ENCODE measurements at places on chromosomes 7 and 10. TPM values are rescaled to one million over a fixed set of nuclear protein-coding genes. Genes with fewer than 3 reads are reported as not detected.

DNA sequence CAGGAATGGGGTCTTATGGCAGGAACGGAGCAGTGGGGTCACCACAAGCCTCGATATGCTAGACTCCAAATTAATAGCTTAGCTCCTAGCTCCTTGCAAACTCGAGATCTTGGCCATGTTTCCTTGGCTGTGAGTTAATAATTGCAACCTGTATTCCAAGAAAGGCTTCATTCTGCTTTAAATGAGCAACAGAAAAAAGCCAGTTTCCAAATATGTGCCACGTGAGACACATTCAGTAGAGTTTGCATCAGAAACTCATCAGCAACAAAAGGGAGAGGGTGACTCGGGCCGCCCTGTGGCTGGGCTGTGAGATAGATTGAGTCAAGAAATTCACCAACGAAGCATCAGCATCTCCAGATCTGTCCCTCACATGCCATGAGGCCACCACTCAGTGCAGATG, 112.0 kb downstream of the NPTX2 start:
- H3K4me1 ChIP-seq = no peaks in the 10 kb centered on the region
- no peak overlapping the region for H3K4me3 ChIP-seq
- no peak overlapping the region for H3K27ac ChIP-seq
- no peaks in the 10 kb centered on the region for H3K36me3 ChIP-seq

NEUROG3 gene
- polyA plus RNA-seq = not detected

CALCR gene
- polyA plus RNA-seq = not detected

- no peaks in the 10 kb centered on the region for H3K36me3 ChIP-seq
- H3K4me3 ChIP-seq = no peak overlapping the region
- no peak overlapping the region for H3K27ac ChIP-seq
These were observed 24.5 kb downstream of the CHST15 start for GRCh38 chr10:124068929-124069328.

GRCh38 chr7:94874036-94874785, 33.2 kb upstream of the PPP1R9A start:
- no peak for DNase-seq
- H3K36me3 ChIP-seq = no peaks in the 10 kb centered on the region
- no peaks in the 10 kb centered on the region for H3K4me1 ChIP-seq
- no peak overlapping the region for H3K4me3 ChIP-seq

OR9A2 gene
- not detected for polyA plus RNA-seq

DNA sequence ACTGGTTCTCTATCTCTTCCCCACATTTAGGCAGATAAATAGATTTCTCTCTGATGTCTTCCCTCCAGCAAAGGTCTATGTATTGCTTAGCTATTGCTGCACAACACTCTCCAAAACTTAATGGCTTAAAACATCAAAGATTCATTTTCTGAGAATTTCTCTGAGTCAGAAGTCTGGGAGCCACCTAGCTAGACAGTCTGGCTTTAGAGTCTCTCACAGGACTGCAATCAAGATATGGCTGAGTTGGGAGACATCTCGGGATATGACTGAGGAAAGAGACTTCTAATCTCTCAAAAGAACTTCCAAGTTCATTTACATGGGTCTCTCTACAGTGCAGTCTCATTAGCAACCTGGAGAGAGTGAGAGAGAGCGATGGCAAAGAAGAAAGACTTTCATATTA, 553.6 kb upstream of the GHITM start:
- no peaks in the 10 kb centered on the region for H3K4me1 ChIP-seq
- no peak overlapping the region for H3K4me3 ChIP-seq
- H3K36me3 ChIP-seq = no peaks in the 10 kb centered on the region
- no peak overlapping the region for H3K27ac ChIP-seq
- H3K27me3 ChIP-seq = no peaks in the 10 kb centered on the region
- no peak for DNase-seq

DNA sequence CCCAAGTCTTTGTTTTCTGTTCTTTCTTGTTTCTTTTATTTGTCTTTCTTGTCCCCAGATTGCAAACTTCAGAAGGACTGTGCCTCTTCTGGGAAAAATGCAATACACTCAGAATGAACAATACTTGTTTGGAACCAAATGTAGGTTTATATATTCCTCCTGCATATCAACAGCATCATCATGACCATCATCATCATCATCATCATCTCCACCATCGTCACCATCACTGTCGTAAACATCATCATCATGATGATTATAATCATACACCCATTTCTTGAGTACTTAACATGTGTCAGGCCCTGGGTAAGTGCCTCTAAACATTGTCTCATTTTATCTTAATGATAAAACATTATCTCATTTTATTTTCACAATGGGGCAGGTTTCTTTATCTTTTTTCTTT, 476.8 kb downstream of the CCSER2 start:
- no peaks in the 10 kb centered on the region for H3K4me1 ChIP-seq
- H3K4me3 ChIP-seq = no peak overlapping the region
- no peak for DNase-seq
- H3K27ac ChIP-seq = no peak overlapping the region

CHN2 gene
- polyA plus RNA-seq = 7.7 TPM

DNA sequence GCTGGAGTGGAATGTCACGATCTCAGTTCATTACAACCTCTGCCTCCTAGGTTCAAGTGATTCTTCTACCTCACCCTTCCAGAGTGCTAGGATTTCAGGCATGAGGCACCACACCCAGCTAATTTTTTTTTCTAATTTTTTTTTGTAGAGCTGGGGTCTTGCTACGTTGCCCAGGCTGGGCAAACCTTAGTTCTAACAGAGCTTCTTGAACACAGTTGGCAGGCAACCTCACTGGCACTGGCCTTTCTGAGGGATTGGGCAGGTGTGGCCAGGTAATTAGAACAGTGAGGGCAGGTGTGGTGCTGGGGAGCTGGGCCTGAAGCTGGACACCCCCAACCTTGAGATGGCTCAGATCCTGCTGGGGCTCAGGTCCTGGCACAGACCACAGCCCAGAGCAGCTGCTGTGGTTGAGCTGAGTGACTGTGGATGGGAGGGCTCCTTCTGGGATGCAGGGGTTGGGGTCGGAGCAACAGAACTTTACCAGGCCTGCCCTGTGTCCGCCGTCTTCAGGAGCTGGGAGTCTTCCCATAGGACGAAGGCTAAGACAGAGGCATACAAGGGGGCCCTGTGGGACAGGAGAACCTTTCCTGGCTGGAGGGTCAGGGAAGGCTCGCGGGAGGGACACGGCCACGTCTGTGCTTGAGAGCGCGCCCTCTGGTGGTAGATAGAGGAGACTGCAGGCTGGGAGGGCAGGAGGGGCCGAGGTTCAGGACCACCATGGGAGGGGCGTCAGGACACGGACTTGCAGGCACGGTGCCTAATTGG, 48.2 kb downstream of the COL26A1 start:
- no peaks in the 10 kb centered on the region for H3K36me3 ChIP-seq
- DNase-seq = peak; percentile 40
- no peak overlapping the region for H3K27ac ChIP-seq
- H3K27me3 ChIP-seq = peaks cover 5% of the 10 kb centered on the region
- H3K4me3 ChIP-seq = no peak overlapping the region
- peaks cover 9% of the 10 kb centered on the region for H3K4me1 ChIP-seq

GRCh38 chr10:88838766-88839350, 12.8 kb downstream of the ANKRD22 start:
- peaks cover 2% of the 10 kb centered on the region for H3K4me1 ChIP-seq
- no peaks in the 10 kb centered on the region for H3K36me3 ChIP-seq
- H3K27me3 ChIP-seq = no peaks in the 10 kb centered on the region

PCLO gene
- polyA plus RNA-seq = not detected

- H3K27me3 ChIP-seq = peaks cover 2% of the 10 kb centered on the region
- no peaks in the 10 kb centered on the region for H3K36me3 ChIP-seq
- no peaks in the 10 kb centered on the region for H3K4me1 ChIP-seq
- no peak for DNase-seq
- H3K27ac ChIP-seq = no peak overlapping the region
These were observed 15.2 kb downstream of the PDGFA start for GRCh38 chr7:504221-505111.

DNA sequence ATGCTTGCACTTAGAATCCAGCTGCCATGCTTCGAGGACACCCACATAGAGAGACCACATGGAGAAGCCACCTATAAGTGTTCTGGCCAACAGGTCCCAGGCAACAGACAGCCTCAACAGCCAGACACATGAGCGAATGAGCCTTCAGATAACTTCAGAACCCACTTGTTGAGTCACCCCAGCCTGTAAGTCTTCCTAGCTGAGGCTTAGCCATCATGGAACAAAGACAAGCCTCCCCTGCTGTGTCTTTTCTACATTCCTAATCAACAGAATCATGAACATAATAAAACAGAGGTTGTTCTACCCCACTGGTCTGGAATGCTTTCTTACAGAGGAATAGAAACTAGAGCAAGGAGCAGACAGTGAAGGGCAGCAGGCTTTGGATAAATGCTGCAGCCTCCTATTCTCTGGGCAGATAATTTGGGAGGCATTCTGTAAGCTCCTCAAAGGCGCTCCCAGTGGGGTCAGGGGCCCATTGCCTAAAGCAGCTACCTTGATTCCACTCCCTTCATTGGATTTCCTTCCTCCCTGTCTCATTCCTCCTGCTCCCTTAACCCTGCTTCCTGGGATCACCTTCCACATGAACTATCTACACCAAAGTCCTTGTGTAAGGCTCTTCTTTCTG, 4.6 kb downstream of the TLL2 start:
- H3K4me1 ChIP-seq = peaks cover 17% of the 10 kb centered on the region
- H3K27me3 ChIP-seq = peaks cover 4% of the 10 kb centered on the region
- DNase-seq = no peak

DNA sequence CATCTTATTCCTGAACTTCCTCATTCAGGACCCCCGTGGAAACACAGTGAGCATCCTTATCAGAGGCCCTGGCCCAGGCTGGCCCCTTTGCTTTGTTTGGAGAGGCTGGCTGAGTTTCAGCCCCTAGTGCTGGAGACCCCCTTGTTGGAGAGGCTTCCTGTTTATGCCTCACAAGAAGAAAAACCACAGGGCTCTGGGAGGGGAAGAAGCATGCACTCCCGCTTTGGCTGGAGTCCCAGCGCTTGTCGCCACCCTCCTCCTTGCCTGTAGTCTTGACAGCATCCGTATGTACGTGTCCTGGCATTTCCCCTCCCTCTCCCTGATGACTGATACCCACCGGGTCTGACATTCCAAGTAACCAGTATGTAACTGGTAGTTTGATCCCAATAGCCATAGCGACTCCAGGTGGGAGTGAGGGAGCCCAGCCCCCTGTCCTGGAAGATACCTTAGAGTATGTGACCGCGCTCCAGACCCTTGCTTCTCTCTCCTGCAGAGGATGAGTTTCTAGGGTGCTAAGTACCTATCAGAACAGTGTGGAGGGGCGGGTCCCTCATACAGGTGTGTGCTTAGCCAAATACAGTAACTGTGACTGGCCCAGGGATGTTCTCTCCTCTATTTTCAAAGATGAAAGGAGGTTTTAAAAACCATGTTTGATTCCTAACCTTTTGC, 6.9 kb upstream of the ATP6V0E2 start:
- H3K27ac ChIP-seq = no peak overlapping the region
- DNase-seq = no peak
- no peak overlapping the region for H3K4me3 ChIP-seq
- H3K4me1 ChIP-seq = peaks cover 47% of the 10 kb centered on the region

DNA sequence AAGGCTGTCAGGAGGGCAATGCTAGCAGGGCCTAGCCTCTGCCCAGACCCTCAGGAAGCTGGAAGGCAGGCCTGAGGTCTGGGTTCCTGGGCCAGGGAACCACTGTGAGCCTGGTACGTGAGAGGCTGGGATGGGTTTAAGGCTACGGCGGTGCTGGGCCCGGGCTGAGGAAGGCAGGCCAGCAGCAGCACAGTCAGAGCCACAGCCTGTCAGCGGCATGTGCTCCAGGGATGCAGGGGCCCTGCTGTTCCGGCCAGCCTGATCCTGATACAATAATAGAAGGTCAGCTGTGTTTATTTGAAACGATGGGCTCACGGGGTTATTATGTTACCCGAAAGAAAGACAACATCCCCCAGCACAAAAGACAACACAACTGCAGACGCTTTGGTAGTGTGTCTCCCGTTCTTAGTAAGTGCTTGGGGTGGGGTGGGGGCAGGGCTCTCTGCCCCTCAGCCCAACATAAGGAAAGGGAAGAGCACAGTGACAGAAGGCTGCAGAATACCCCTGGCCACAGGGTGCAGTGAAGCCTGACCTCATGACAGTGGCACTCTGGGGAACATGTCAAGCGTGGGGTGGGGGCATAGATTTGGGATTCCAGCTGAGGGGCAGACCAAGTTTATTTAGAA, 95.0 kb downstream of the COL13A1 start:
- DNase-seq = no peak
- H3K27ac ChIP-seq = no peak overlapping the region
- H3K4me3 ChIP-seq = no peak overlapping the region
- H3K36me3 ChIP-seq = no peaks in the 10 kb centered on the region

DNA sequence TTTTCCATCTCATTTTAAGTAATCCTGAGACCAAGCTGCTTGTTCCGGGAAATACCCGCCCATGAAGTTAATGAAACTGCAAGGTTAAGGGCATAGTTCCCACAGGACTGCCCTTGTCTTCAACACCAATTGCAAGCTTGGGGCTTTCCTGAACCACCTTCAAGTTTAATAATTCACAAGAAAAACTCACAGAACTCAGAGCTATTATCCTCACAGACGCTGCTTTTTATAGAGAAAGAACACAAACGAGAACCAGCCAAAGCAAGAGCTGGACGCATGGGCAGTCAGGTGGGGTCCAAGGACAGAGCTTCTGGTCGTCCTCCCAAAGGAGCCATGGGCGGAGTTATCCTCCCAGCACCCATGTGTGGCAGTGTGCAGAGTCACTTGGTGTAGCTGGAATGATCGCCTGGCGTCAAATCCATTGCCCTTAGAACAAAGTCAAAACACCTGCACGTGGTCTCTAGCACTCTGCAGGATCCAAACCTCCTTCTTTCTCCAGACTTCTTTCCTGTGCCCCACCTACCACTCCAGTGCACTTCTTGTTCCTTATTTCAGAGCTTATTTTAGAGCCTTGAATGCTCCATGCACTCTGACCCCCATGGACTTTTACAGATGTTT, 56.7 kb downstream of the SNX10 start:
- H3K4me3 ChIP-seq = no peak overlapping the region
- peaks cover 1% of the 10 kb centered on the region for H3K4me1 ChIP-seq
- no peak overlapping the region for H3K27ac ChIP-seq
- DNase-seq = no peak
- peaks cover 22% of the 10 kb centered on the region for H3K36me3 ChIP-seq
- peaks cover 3% of the 10 kb centered on the region for H3K27me3 ChIP-seq

EPDR1 gene
- 5.2 TPM for polyA plus RNA-seq

DNA sequence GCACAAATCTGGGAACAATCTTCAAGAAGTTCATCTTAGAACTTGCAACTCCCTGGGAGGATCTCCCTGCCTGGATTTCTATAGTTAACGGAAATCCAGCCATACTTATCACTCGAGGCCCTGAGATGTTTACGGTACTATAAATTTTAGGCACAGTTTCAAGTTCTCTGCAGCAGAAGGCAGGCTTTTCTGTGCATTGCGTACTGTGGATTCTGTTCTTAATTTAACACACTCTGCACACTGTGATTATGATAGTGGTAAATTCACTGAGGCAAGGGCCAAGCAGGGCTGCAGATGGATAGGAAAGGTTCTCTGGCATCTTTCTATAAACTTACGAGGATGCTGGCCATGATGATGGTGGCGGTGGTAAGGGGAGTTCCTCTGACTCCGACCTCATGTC, 10.6 kb downstream of the INHBA start:
- H3K27me3 ChIP-seq = peaks cover 13% of the 10 kb centered on the region
- no peaks in the 10 kb centered on the region for H3K4me1 ChIP-seq
- no peak for DNase-seq
- H3K36me3 ChIP-seq = no peaks in the 10 kb centered on the region
